Osteoblast (primary cell): ENCODE measurements at places on chromosomes 2 and 18. TPM values are rescaled to one million over a fixed set of nuclear protein-coding genes. Genes with fewer than 3 reads are reported as not detected.

- DNase-seq, result no peak
- no peak overlapping the region for H3K27ac ChIP-seq
- no peaks in the 10 kb centered on the region for H3K36me3 ChIP-seq
- H3K4me1 ChIP-seq, result no peaks in the 10 kb centered on the region
- no peak overlapping the region for H3K4me3 ChIP-seq
- H3K27me3 ChIP-seq, result no peaks in the 10 kb centered on the region
Observed at GRCh38 chr2:83191316-83191715, 1267.8 kb downstream of the SUCLG1 start.

TLX2 gene
- total RNA-seq, result under 0.01 and 0.36 TPM in 2 replicates

- no peak overlapping the region for H3K27ac ChIP-seq
- no peaks in the 10 kb centered on the region for H3K27me3 ChIP-seq
- no peaks in the 10 kb centered on the region for H3K4me1 ChIP-seq
- H3K4me3 ChIP-seq, result no peak overlapping the region
- no peak for DNase-seq
Observed at GRCh38 chr18:6569813-6570212, 155.1 kb upstream of the L3MBTL4 start.

GRCh38 chr2:167862782-167863181 is 384.6 kb downstream of the STK39 start:
- no peak overlapping the region for H3K27ac ChIP-seq
- H3K36me3 ChIP-seq, result no peaks in the 10 kb centered on the region
- no peaks in the 10 kb centered on the region for H3K4me1 ChIP-seq
- no peak for DNase-seq
- H3K4me3 ChIP-seq, result no peak overlapping the region
- H3K27me3 ChIP-seq, result no peaks in the 10 kb centered on the region

ANAPC1 gene
- total RNA-seq, result 48.1 and 50.1 TPM in 2 replicates

NAGK gene
- 56.9 and 57.2 TPM in 2 replicates for total RNA-seq

GRCh38 chr2:150136893-150137292 is 350.6 kb downstream of the RND3 start:
- H3K27ac ChIP-seq, result no peak overlapping the region
- H3K36me3 ChIP-seq, result no peaks in the 10 kb centered on the region
- no peaks in the 10 kb centered on the region for H3K27me3 ChIP-seq
- no peak for DNase-seq
- no peak overlapping the region for H3K4me3 ChIP-seq

- no peak overlapping the region for H3K4me3 ChIP-seq
- no peak for DNase-seq
- no peak overlapping the region for H3K27ac ChIP-seq
Observed at GRCh38 chr2:17196380-17196779, 321.9 kb downstream of the RAD51AP2 start.

DNA sequence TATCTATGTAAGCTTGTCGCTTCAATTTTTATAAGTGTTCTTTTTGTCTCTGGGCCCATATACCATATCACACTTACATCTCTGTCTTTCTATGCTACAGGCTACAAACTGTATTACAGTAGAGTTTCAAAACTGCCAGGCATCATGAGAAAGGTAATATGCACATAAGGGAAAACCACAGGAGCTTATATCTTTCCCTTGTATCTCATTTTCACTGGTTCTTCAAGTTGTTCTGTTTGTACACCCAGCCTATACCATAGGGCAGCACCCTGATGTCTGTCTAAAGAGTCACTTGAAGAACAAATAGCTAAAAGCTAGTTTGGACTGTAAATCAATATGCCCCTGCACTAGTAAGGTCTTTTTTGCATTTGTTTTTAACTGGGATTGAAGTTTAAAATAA is 366.7 kb downstream of the FIGN start:
- H3K27me3 ChIP-seq, result no peaks in the 10 kb centered on the region
- H3K4me3 ChIP-seq, result no peak overlapping the region
- H3K27ac ChIP-seq, result no peak overlapping the region
- DNase-seq, result no peak
- H3K36me3 ChIP-seq, result no peaks in the 10 kb centered on the region
- no peaks in the 10 kb centered on the region for H3K4me1 ChIP-seq

DNA sequence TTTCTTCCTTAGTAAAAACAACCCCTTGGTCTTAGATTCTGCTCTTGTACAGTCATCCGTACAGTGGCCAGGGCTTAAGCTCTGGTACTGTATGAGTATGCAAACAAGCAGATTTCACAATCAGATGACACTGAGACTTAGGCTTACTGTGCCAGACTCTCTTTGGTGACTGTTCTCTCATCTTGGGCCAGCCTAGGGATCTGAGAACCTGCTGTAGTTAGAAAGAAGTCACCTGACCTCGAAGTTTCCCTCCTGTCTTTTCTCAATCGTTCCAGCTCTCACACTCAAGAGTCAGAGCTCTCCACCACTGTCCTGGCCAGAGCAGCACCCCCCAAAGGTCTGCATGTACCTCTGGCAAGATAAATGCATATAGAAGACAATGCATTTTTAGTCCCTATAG is 63.2 kb downstream of the ZEB2 start:
- H3K4me3 ChIP-seq, result no peak overlapping the region
- DNase-seq, result peak; percentile 51
- no peaks in the 10 kb centered on the region for H3K36me3 ChIP-seq
- H3K27ac ChIP-seq, result peak overlapping the region; percentile 96

NRBP1 gene
- 147 and 151 TPM in 2 replicates for total RNA-seq

C2orf78 gene
- total RNA-seq, result not detected in 2 replicates

RAPGEF4 gene
- 0.36 and 0.59 TPM in 2 replicates for total RNA-seq

DNA sequence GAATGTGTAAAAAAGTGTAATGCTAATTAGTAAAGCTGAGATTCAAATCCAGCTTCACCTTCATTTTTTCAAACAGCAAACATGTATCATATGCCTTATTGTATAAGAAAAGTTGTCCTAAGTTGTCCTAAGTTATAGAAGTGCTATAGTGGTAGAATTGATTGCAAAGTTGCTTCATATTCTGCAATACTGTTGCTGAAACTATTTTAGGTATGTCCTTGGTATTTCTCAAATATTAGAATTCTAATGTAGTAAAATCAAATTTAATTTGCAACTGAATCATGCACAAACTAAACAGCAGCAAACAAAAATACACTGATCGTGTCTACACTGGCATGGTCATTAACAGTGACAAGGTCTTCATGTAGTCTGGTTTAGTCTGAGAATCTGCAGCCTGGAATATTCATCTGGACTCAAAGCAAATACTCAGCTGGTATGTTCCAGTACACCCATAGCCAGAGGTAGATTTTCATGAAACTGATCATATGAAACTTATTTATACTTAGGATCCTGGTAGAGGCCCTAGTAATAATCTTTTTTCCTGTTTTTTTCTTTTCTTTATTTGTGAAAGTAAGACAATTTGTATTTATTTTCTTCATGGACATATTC is 555.6 kb upstream of the ZEB2 start:
- no peak overlapping the region for H3K4me3 ChIP-seq
- no peak for DNase-seq
- no peaks in the 10 kb centered on the region for H3K27me3 ChIP-seq
- no peaks in the 10 kb centered on the region for H3K36me3 ChIP-seq
- no peaks in the 10 kb centered on the region for H3K4me1 ChIP-seq
- no peak overlapping the region for H3K27ac ChIP-seq

- H3K27me3 ChIP-seq, result no peaks in the 10 kb centered on the region
- H3K4me3 ChIP-seq, result no peak overlapping the region
- H3K36me3 ChIP-seq, result no peaks in the 10 kb centered on the region
- H3K27ac ChIP-seq, result no peak overlapping the region
Observed at GRCh38 chr2:103174711-103175110, 412.9 kb downstream of the TMEM182 start.

CKAP2L gene
- total RNA-seq, result 1.1 and 1.5 TPM in 2 replicates

DNA sequence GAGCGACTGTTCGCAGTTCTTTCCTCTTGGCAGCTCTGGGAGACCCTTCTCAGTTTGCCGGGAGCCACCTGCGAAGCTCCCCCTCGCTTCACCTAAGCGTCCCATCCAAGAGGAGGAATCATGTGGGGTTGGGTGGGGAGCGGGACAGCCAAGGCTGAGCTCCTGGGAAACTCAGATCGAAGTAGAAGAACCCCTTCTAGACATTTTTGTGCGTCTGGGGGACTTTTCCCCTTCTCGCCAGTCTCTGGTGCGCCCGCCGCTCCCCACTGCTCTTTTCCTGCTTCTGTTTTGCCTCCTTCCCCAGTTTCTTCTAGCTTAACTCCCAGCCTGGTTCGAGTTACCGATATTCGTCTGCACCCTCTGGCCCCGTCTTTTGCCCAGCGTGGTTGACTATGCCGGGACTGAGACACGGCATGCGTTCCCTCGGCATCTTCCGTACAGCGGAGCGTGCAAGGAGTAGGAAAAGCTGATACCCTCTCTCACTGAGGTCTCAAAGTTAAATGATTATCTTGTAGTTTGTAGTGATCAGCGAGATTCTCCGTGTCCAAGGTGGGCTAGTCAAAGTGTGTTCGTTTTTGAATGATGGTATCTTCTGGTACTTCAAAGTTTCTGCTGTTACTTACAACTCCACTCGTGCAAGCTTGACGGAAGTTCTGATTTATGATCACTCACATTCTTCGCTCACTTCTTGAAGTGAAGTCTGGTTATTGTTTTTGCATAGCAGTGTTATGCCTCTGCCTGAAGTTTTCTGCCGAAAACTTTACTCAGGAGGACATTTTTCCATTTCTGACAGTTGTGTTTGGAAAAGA is 664 bp downstream of the CAMKMT start:
- no peaks in the 10 kb centered on the region for H3K27me3 ChIP-seq
- peak; percentile 65 for DNase-seq
- peaks cover 30% of the 10 kb centered on the region for H3K4me1 ChIP-seq
- peak overlapping the region; percentile 100 for H3K27ac ChIP-seq

- H3K4me3 ChIP-seq, result no peak overlapping the region
- no peaks in the 10 kb centered on the region for H3K4me1 ChIP-seq
- DNase-seq, result no peak
- H3K27ac ChIP-seq, result no peak overlapping the region
Observed at GRCh38 chr2:185835974-185836373, 97.4 kb downstream of the FSIP2 start.

GRCh38 chr18:48479531-48479930 is 59.3 kb upstream of the CTIF start:
- H3K36me3 ChIP-seq, result no peaks in the 10 kb centered on the region
- no peak overlapping the region for H3K4me3 ChIP-seq
- H3K27me3 ChIP-seq, result peaks cover 2% of the 10 kb centered on the region
- H3K27ac ChIP-seq, result no peak overlapping the region

DNA sequence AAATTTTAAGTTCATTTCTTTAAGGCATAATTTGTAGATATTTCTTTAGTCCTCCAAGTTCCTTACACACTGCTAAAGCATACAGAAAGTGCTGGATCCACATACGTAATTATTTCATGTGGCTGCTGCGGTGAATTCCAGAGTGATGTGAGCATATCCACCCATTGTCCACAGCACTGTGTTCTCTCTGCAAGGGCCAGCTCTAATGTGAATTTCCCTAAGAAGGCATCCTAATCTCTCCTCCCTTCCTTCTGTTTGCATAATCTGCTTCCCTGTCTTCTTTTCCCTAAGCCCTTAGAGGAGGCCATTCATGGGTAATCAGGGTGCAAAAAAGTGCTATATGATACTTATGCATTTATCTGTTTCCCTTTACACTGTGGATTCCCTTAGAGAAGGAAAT is 57.2 kb downstream of the COBLL1 start:
- H3K27ac ChIP-seq, result peak overlapping the region; percentile 87
- no peaks in the 10 kb centered on the region for H3K27me3 ChIP-seq
- no peaks in the 10 kb centered on the region for H3K36me3 ChIP-seq

DNA sequence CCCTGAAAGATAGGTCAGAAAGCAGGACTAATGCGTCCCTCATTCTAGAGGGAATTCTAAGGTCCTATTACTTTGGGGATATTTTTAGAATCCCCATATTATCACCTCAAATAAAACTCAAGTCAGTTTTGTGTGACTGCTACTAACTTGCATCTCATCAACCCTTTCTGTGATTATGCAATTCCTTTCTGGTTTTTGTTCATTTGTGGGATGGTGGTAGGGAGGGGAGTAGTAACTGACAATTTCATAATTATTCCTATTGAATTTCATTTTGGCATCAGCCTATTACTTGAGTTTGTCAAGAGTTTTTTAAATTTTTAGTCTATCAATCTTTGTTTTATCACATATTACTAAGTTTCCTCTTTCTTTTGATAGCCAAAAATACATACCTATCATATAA is 28.4 kb upstream of the TANK start:
- peaks cover 18% of the 10 kb centered on the region for H3K4me1 ChIP-seq
- H3K4me3 ChIP-seq, result no peak overlapping the region
- H3K27ac ChIP-seq, result no peak overlapping the region
- H3K36me3 ChIP-seq, result no peaks in the 10 kb centered on the region
- H3K27me3 ChIP-seq, result no peaks in the 10 kb centered on the region
- DNase-seq, result no peak

PLB1 gene
- 0.36 and 0.88 TPM in 2 replicates for total RNA-seq

GRCh38 chr2:235545339-235546150 is 51.7 kb downstream of the AGAP1 start:
- H3K4me1 ChIP-seq, result peaks cover 7% of the 10 kb centered on the region
- no peak overlapping the region for H3K27ac ChIP-seq
- H3K36me3 ChIP-seq, result no peaks in the 10 kb centered on the region
- H3K4me3 ChIP-seq, result no peak overlapping the region
- DNase-seq, result peak; percentile 37

DNA sequence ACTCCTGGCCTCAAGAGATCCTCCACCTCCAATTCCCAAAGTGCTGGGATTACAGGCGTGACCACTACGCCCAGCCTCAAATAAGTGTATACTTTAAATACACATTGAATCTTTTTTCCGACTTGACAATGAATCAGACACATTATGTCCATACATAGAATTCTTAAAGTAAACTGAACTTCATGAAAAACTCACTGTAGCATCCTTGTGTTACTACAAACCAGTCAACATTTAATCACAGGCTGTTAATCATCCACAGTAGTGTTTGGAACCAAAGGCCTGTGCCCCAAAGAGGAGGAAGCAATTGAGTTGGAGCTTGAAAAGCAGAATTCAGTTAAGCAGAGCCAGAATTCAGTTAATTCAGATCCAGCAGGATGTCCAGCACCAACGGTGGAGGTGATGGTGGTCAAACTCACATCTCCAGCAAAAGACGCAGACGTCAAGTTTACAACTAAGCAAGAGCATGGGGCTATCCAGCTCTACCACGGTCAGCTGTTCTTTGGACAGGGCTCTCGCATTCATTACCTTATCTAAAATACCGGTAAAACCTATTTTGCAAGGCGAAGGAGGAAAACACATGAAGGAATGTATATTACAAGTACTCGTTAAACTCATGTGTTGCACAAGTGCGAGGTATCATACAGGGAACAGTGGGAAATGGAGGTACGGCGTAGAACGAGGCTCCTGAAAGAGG is 1.2 kb downstream of the SLC39A6 start:
- DNase-seq, result peak; percentile 32
- no peaks in the 10 kb centered on the region for H3K27me3 ChIP-seq
- peaks cover 20% of the 10 kb centered on the region for H3K4me1 ChIP-seq

- H3K4me1 ChIP-seq, result no peaks in the 10 kb centered on the region
- H3K36me3 ChIP-seq, result no peaks in the 10 kb centered on the region
- H3K27ac ChIP-seq, result no peak overlapping the region
Observed at GRCh38 chr2:62119311-62119974, 76.5 kb upstream of the B3GNT2 start.

PTPRN gene
- total RNA-seq, result under 0.01 and 1.2 TPM in 2 replicates

GRCh38 chr2:127611076-127611925 is 34.7 kb upstream of the GPR17 start:
- peaks cover 6% of the 10 kb centered on the region for H3K4me1 ChIP-seq
- H3K27me3 ChIP-seq, result no peaks in the 10 kb centered on the region
- DNase-seq, result no peak

TCF23 gene
- not detected in 2 replicates for total RNA-seq
